ENCODE measurements at places on chromosomes 16 and 17. TPM values are rescaled to one million over a fixed set of nuclear protein-coding genes. Genes with fewer than 3 reads are reported as not detected.
A peak's percentile ranks its signal among the peaks of the same experiment; 100 is the strongest.

The CSH2 gene
- polyA plus RNA-seq = 0.20 TPM

GRCh38 chr17:16363749-16364536 is 10.7 kb upstream of the CENPV start:
- no peak for DNase-seq
- no peaks in the 10 kb centered on the region for H3K27me3 ChIP-seq
- H3K4me3 ChIP-seq = no peak overlapping the region
- H3K4me1 ChIP-seq = no peaks in the 10 kb centered on the region

DNA sequence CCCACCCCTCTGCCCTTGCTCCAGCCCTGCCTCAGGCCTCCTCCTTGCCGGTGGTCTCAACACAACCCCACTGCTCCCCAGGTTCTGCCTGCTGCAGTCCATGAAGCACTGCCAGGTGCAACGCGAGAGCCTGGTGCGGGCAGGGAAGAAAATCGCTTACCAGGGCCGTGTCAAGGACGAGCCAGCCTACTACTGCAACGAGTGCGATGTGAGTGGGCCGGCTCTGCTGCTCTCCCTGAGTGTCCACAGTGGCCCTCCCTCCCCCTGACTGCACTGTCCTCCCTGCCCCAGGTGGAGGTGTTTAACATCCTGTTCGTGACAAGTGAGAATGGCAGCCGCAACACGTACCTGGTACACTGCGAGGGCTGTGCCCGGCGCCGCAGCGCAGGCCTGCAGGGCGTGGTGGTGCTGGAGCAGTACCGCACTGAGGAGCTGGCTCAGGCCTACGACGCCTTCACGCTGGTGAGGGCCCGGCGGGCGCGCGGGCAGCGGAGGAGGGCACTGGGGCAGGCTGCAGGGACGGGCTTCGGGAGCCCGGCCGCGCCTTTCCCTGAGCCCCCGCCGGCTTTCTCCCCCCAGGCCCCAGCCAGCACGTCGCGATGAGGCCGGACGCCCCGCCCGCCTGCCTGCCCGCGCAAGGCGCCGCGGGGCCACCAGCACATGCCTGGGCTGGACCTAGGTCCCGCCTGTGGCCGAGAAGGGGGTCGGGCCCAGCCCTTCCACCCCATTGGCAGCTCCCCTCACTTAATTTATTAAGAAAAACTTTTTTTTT is 1.8 kb upstream of the TMEM88 start:
- peaks cover 17% of the 10 kb centered on the region for H3K4me1 ChIP-seq
- no peak overlapping the region for H3K27ac ChIP-seq
- H3K36me3 ChIP-seq = peaks cover 77% of the 10 kb centered on the region
- no peak overlapping the region for H3K4me3 ChIP-seq

DNA sequence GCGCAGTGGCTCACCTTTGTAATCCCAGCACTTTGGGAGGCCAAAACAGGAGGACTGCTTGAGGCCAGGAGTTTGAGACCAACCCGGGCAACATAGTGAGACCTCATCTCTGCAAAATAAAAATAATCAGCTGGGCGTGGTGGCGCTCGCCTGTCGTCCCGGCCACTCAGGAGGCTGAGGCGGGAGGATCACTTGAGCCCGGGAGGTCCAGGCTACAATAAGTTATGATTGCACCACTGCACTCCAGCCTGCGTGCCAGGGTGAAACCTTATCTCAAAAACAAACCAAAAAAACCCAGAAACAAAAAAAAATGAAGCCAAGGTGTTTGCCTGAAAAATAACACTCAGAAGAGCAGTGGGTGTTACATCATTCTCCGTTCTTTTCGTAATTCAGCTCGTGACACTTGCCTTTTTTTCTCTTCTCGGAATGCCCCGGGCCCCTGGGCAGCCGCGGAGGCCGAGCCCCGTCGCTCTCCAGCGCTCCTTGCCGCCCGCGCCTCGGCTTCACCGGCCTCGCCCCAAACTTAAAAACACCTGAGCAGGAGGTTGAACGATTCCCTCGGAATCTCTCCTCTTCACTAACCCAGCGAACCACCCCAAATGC is 17.0 kb downstream of the PRCD start:
- DNase-seq = peak; percentile 88
- H3K27ac ChIP-seq = peak overlapping the region; percentile 95
- H3K4me1 ChIP-seq = peaks cover 42% of the 10 kb centered on the region
- H3K27me3 ChIP-seq = no peaks in the 10 kb centered on the region
- no peaks in the 10 kb centered on the region for H3K36me3 ChIP-seq
- H3K4me3 ChIP-seq = peak overlapping the region; percentile 81

The CCL17 gene
- polyA plus RNA-seq = not detected

The NEUROD2 gene
- polyA plus RNA-seq = 0.06 TPM

DNA sequence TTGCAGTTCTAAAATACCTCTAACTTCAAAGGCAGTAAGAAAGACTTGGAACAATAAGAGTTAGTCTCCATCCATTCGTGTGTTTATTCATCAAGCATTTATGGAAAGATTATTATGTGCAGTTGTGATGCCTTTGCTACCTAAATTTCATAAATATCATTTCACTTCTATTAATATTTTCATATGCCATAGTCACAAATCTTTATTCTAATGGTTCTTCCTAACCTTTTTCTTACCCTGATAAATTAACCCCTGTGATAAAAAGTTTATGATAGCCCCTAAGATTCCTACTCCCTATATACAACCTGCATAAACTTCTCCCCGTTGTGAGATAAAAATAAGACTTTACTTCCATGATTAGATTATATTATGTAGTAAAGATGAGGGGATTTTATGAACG is 94.9 kb downstream of the BRIP1 start:
- no peaks in the 10 kb centered on the region for H3K27me3 ChIP-seq
- H3K4me1 ChIP-seq = no peaks in the 10 kb centered on the region
- no peak for DNase-seq

DNA sequence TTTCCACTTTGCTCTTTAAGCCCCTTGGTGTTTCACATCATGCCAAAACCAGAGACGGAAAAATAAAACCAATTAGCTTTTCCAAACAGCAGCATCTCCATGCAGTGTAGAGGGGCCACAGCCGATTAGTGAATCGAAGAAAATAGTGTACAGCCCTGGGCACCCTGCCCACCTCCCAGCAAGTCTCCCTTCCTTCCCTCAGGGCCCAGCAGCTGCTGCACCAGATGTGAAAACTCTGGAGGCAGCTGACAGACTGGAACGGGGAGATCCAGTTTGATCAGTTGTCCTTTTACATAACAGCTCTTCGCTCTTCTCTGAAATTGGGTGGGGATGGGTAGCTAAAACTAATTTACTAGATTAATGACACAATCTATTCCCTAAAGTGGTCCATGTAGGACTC is 19.3 kb downstream of the TMEM11 start:
- DNase-seq = peak; percentile 69
- H3K27me3 ChIP-seq = no peaks in the 10 kb centered on the region
- peaks cover 11% of the 10 kb centered on the region for H3K4me1 ChIP-seq
- no peak overlapping the region for H3K27ac ChIP-seq

The ZFPM1 gene
- polyA plus RNA-seq = 1.8 TPM

DNA sequence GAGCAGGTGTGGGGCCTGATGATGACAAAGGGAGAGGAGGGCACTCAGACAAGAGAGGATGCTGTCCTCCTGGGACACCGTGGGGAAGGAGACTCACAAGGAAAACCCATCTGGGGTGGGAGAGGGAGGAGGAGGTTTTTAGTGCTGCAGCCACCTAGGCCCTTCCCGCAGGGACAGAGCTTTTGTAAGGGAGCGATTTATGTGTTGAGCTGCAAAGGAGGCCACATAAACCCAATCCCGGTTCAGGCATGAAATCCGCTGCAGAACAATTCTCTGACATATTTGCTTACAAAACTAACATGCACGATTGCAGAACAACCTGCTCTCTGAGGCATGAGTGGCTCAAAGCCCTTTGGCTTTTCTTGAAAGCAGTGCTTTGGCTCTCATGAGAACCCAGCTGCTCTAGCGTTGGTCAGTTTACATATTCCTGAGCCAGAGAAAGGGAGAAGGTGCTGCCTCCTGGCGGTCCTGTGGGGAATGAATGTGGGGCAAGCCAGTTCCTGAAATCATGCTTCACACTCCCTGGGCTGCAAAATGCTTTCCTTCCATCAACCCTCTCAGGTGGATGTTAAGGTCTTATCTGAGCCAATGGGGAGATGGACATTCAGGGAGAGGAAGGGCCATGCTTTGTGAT is 122.4 kb upstream of the NLRP1 start:
- H3K4me1 ChIP-seq = no peaks in the 10 kb centered on the region
- DNase-seq = peak; percentile 16
- no peaks in the 10 kb centered on the region for H3K36me3 ChIP-seq
- no peaks in the 10 kb centered on the region for H3K27me3 ChIP-seq
- no peak overlapping the region for H3K4me3 ChIP-seq
- no peak overlapping the region for H3K27ac ChIP-seq

The GLIS2 gene
- polyA plus RNA-seq = 23.9 TPM

GRCh38 chr17:38732376-38733281 is 2.5 kb downstream of the CISD3 start:
- peak overlapping the region; percentile 80 for H3K27ac ChIP-seq
- H3K4me3 ChIP-seq = no peak overlapping the region
- peaks cover 18% of the 10 kb centered on the region for H3K4me1 ChIP-seq

DNA sequence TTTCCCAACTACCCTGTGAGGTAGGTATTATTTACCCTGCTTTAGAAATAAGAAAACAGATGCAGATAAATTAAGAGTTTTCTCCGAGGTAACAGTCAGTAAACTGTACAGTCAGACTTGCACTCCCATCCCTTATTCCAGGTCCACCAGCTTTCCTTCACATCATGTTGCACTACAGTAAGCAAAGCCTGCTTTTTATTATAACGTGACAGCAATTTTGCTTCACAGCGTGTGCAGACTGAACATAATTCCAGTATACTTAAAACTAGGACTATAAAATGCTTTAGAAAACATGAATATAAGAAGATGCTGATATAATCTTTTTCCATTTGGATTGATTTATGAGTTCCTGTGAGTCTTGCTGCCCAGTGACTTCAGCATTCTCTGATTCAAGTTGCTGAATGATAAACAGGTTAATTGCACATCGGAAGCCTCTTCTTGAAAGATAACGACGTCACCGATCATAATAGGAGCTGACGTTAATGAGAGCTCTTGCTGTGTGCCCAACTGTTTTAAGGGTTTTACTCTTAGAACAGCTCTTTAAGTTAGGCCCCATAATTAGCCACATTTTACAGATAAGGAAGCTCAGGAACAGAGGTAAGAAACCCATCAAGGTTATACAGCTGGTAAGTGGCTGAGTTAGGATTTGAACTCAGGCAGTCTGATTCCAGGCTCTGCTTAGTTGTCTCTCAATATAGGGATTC is 1.4 kb downstream of the LIG3 start:
- peaks cover 40% of the 10 kb centered on the region for H3K4me1 ChIP-seq
- H3K27me3 ChIP-seq = no peaks in the 10 kb centered on the region
- H3K27ac ChIP-seq = peak overlapping the region; percentile 99
- peak overlapping the region; percentile 88 for H3K4me3 ChIP-seq
- no peak for DNase-seq
- peaks cover 20% of the 10 kb centered on the region for H3K36me3 ChIP-seq

DNA sequence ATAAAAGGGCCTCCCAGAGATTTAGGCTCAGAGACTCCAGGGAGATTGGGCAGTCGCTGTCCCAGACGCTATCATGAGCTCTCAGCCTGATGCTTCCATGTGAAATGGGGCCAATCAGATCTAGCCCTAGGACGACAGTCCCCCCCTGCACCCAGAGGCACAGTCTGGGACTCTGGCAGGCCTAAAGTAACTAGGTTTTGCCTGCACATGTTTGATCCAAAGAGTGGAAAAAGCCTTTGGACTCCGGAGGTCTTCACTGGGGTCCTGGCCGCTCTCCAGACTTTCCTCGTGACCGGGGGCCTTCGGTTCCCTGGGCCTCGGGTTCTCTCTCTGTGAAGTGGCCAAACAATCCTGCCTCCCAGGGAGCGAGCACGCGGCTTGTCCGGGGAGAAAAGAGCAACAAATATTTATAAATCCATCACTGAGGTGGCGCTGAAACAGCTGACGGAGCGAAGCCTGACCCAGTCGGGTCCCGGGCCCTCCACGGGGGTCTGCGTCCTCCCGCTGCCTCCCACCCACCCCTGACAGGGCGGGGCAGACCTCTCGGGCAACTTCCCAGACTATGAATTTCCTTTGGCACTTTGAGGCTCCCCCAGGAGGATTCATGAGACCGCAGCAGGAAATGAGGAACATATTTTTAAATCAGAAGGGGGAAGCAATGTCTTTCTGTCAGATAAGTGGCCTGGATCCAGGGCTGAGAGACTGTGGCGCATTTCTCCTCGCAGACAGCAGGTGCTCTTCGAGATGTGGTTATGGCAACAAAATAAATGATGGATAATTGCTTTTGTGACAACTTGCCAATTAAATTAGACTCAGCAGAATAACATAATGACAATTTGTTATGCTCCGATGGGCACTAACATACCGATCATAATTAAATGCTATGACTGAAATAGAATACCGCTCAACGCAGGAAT is 38.9 kb downstream of the MRPS23 start:
- H3K27ac ChIP-seq = no peak overlapping the region
- H3K36me3 ChIP-seq = no peaks in the 10 kb centered on the region
- H3K27me3 ChIP-seq = no peaks in the 10 kb centered on the region
- H3K4me3 ChIP-seq = no peak overlapping the region

DNA sequence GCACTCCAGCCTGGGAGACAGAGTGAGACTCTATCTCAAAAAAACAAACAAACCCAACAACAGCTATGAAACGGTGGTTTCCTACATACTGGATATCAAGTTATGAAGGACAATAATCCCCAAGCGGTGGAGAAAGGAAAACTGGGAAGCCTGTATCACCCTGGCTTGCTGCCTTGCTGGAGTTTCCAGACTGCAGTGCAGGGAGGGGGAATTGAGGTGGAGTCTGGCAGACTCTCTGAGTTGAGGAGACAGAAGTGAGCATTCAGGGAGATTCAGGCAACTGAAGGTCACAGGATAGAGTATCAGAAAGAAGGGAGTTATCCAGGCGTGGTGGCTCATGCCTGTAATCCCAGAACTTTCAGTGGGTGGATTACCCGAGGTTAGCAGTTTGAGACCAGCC is 11.9 kb downstream of the QRICH2 start:
- H3K4me1 ChIP-seq = no peaks in the 10 kb centered on the region
- no peaks in the 10 kb centered on the region for H3K27me3 ChIP-seq
- DNase-seq = no peak
- H3K36me3 ChIP-seq = no peaks in the 10 kb centered on the region
- no peak overlapping the region for H3K4me3 ChIP-seq

GRCh38 chr17:75856062-75856756 is 1.1 kb upstream of the WBP2 start:
- H3K27ac ChIP-seq = peak overlapping the region; percentile 97
- no peaks in the 10 kb centered on the region for H3K27me3 ChIP-seq
- H3K4me3 ChIP-seq = peak overlapping the region; percentile 76
- peak; percentile 66 for DNase-seq

DNA sequence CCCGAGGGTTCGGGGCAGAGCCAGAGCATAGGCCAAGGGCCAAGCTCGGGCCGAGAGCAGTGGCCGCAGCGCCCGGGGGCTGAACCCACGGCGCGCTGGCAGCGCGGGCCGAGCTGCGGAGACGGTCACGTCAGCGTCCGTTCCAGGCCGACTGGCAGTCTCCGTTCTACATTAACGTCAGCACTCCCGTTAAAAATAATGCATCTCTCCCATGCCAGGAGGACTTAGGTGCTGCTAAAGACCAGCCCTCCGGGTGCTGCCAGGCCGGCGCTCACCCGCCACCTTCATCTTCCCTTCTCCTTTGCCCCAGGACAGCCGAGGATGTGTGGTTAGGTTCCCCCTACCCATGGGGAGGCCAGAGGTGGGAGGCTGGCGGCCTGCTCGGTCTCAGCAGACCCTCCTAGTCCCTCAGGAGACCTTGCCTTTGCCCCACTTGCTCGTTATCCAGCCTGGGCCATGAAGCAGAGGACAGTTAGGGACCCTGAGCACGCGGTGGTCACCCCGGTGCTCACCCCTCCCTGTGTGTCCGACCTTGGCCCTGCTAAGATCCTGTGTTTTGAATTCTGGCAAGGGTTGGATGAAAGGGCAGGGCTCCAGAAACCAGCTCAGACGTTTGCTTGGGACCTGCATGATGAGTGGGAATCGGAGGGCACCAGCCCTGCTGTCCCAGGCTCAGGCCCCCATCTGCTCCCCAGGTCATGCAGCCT is 572 bp downstream of the MPG start:
- peaks cover 60% of the 10 kb centered on the region for H3K4me1 ChIP-seq
- no peak for DNase-seq
- H3K27me3 ChIP-seq = no peaks in the 10 kb centered on the region
- H3K4me3 ChIP-seq = peak overlapping the region; percentile 91
- H3K36me3 ChIP-seq = no peaks in the 10 kb centered on the region
